ENCODE measurements at places on chromosomes 5 and 9.

- DNase-seq, result no peak
These were observed 1114.7 kb downstream of the PTPRD start for GRCh38 chr9:9498128-9498527.

- no peak for DNase-seq
These were observed 245.7 kb upstream of the ELAVL2 start for GRCh38 chr9:24071716-24072115.

- no peak for DNase-seq
These were observed 431.7 kb upstream of the CTNND2 start for GRCh38 chr5:12335938-12336337.

DNA sequence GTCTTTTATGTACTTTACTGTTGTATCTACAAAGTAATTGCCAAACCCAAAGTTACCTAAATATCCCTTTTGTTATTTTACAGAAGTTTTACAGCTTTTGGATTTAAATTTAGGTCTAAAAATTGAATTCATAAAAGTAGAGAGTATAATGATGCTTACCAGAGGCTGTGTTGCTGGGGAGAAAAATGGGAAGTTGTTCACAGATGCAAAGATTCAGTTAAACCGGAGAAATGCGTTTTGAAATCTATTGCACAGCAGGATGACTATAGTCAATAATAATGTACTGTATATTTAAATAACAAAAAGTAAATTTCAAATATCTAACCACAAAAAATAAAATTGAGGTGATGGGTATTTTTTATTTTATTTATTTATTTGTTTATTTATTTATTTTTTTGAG lies 2.6 kb upstream of the ANKRD18A start:
- no peak for DNase-seq

- no peak for DNase-seq
These were observed 85.1 kb downstream of the ACER2 start for GRCh38 chr9:19493876-19494275.

DNA sequence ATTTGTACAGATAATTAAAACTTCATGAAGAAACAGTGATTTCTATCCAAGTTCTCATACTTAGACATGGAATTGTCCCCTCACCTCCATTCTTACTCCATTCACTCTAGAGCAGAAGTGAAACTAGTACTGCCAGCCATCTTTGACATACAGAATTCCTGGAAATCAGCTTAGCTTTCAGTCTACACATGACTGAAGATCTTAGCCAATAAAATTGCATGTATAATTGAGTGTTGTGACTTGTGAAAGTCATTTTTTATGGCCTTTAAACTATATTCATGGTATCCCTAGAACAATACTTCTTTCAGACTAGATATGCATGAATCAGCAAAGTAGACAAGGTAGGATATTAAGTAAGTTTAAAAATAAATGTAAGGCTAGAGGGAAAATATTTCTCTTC lies 705.2 kb upstream of the ZNF608 start:
- no peak for DNase-seq

DNA sequence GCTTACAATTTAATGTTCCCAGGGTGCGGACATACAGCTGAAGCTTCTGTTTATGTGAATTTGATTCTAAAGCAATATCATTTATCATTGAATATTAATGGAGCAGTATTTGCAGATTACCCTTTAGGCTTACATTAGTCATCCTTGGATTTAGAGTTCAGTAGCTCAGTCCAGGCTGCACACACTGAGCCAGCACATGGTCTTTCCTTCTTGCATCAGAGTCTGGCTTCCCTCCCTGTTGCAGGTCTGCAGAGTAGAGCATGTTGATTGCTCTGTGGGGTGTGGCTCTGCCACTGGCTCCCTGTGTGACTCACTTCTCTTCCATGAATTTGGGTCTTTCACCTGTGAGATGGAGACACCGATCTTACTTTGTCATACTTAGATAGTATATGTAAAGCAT lies 36.8 kb downstream of the NSG2 start:
- no peak for DNase-seq

GRCh38 chr5:181142054-181142453 lies 5.3 kb upstream of the OR2V2 start:
- DNase-seq, result no peak

DNA sequence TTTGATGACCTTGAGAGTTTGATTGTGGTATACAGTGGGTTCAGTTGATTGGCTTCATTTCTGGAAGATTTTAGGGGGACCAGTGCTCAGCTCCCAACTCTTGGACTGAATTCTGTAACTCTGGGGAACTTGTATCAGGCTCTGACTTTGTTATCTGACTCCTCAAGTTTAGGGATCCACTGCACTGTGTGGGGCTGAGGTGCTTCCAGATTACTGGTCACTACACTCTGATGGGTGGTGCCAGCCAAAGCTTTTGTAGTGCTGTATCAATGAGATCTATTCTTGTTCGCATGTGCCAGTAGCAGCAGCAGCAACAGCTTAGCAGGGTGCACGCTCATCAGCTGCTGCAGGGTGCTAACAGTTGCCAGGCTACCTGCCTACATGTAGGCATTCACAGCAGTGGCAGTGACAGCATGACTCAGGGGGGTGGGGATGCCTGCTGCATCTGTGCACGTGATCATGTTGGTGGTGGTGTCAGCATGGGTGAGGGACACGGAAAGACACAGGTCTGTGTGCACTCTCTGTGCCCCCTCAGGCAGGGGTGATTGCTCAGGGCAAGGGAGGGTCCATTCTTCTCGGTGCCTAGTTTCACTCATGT lies 438.8 kb upstream of the SEMA6A start:
- no peak for DNase-seq

- DNase-seq, result no peak
These were observed 84.9 kb upstream of the ASS1 start for GRCh38 chr9:130359819-130360218.

GRCh38 chr5:31855134-31856040 lies 216.5 kb downstream of the PDZD2 start:
- no peak for DNase-seq

- DNase-seq, result peak; percentile 40
These were observed at the start of gene PCDHGA11 for GRCh38 chr5:141420855-141421488. Gene PCDHGA11, plus strand, starts transcription at chr5:141421051. Its CDS starts 177 bp downstream, at chr5:141421228.

DNA sequence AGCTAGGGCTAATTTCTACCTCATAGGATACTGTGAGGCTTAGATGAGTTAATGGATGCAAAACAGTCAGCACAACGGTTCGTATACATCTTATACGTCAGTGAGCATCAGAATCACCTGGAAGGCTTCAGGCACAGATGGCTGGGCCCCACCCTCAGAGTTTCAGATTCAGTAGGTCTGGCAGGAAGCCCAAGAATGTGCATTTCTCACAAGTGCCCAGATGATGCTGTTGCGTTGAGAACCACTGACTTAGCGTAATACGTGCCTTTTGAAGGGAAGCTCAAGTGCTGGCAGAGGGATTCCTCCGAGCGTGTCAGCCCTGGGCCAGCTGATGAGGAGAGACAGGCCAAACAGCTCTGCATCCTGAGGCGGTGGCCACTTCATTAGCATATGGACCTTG lies 117.1 kb upstream of the WWC1 start:
- no peak for DNase-seq

DNA sequence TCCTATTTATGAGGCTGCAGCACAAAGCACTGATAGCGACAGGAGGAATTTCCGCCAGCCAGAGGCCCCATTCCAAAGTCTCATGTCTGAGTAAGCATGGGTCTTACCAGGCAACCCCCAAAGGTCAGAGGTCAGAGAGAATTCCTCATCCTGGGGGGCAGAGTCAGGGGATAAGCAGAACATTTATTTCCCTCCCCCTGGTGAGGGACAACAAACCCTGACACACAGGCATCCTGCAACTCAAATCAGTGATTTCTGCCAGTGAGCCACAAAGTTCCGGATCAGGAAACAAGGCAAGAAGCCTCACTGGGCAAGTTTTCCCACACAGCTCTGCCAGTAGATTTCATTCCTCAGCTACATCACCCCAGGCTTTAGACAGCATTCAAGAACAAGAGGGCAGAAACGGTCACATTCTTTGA lies 37.0 kb downstream of the ADAMTS12 start:
- DNase-seq, result no peak

GRCh38 chr5:9903801-9904200 lies 273.6 kb upstream of the TAS2R1 start:
- no peak for DNase-seq

GRCh38 chr5:11897781-11898180 lies 6.5 kb downstream of the CTNND2 start:
- no peak for DNase-seq

GRCh38 chr5:67378256-67378655 lies 181.7 kb upstream of the CD180 start:
- DNase-seq, result no peak

GRCh38 chr9:84266087-84266561 lies 74.4 kb downstream of the SLC28A3 start:
- DNase-seq, result no peak

DNA sequence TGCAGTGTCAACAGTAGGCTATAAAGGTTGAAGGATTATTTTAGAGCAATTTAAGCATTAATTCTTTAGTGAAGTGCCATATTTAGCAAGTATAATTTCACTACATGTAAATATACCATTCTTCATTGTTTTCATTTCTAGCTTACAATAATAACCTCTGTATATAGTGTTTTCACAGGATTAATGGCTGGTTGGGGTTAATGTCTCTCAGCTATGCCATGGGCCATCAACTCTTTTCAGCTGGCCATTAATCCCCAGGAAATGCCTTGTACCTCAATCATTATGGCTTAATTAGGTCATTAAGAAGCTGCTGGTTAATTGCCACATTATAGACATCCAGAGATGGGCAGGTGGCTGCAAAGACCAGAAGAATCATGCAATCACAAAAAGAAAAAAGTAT lies 715.1 kb downstream of the MAT2B start:
- no peak for DNase-seq

DNA sequence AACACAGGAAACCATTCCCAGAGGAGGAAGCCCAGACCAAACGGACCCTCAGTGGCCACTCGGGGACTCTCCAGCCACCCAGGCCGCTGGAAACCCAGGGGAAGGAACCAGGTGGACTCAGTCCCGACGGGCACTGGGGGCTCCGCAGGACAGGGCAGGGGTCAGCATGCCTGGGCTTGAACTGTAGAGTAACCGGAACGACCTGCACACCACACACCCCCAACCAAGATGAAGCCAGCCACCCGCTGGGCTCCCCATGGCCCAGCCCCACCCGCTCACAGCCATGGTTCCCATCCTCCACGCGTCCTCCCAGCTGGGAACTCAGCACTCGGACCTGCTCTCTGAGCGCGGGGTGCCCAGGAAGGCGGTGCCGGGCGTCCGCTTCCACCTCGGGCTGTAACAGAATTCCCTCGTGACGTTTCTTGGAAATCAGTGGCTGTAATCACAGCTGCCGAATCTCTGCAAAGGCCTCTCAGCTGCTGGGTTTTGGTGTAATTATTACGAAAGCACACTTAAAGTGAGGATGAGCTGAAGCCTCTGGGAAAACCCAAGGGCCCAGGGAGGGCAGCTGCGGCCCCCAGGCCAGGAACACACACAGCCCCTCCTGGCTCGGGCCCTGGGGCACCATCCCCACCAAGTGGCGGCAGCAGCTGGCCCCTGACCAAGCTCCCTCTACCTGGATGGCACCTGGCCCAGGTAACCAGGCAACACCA lies 13.8 kb downstream of the NACC2 start:
- no peak for DNase-seq

- no peak for DNase-seq
These were observed 481.6 kb upstream of the KIF2A start for GRCh38 chr5:61824396-61824795.

DNA sequence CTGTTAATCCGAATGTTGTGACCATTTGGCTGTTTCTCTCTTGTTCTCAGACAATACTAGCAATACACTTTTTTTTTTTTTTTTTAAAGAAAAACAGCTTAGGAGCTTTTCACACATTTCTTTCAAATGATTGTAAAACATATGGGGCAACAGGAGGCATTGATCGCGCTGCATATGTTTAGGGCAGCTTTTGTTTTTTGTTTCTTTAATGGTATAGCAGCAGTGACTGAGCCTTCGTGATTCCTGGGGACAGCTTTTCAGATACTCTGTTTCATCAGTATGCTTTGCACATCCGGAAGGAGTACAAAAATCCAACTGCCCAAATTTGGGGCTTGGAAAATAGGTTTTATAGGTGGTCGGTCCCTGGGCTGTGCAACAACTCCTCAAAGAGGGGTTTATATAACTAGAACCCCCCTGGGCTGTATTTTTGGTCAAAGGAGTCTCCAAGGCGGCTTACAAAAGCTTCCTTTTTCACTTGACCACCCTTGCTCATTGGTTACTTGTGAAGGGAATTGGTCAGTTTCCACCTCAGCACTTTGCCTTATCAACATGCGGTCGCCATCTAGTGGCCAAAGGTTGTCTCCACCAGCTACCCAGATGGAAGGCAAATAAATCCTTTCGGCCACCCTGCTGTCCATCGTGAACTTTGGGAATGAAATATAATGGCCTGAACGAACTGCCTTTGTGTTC lies 91.8 kb downstream of the PDE6A start:
- DNase-seq, result peak; percentile 25

GRCh38 chr5:39025456-39025855 lies 48.7 kb downstream of the RICTOR start:
- DNase-seq, result no peak

DNA sequence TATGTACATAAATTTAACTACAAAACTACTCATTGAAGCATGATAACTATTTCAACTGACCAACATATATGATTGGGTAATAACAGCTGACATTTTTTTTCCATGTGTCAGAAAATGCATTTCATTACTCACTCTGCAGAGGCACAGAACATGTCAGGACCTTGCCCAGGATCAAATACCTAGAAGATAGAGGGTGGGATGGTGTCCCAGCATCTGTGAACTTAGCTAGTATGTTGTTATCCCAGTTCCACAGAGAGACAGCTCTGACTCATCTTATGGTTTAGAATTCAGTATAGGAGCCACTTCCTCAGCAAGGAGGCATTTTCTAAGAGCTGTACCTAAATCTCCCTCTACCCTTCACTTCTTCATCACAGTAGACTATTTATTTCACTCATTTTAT lies 1198.6 kb upstream of the ACO1 start:
- no peak for DNase-seq

DNA sequence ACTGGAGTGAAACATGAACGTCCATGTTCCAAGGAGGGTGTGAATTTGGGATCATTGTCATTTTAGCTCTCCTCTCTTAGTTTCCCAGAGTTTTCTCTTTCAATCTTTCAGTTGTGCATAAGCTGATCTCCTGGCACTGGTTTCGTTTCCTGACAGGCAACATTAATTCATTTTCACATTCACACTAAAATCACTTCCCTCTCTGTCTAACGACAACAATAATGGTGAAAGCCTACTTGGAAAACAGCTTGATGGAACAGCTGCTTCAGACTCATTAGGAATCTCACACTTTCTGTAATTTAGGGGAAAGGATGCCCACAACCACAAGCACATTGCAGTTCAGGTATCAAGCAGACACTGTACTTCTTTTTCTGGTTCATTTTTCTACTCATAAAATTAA lies 188.6 kb downstream of the TRIM36 start:
- no peak for DNase-seq

DNA sequence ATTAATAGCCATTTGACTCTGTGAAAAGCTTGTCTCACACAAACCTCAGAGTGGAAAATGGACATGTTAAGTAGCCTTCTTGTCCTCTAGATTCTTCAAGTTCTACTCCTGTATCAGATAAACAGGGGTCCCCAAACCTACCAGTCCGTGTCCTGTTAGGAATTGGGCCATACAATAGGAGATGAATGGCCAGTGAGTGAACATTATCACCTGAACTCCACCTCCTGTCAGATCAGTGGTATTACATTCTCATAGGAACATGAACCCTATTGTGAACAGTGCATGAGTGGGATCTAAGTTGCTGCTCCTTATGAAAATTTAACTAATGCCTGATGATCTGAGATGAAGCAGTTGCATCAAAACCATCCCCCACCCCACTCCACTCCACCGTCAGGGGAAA lies 136.3 kb downstream of the TMEM232 start:
- DNase-seq, result no peak

- no peak for DNase-seq
These were observed 100.2 kb upstream of the CCDC112 start for GRCh38 chr5:115396688-115397087.

- DNase-seq, result no peak
These were observed 65.4 kb downstream of the WDR41 start for GRCh38 chr5:77426670-77427069.

Data from activated CD4-positive, alpha-beta T cell treated with anti-CD3 and anti-CD28 coated beads, Interleukin-2, amount 50 U/mL, for 24 hours (primary cell).